ENCODE measurements at places on chromosomes 7 and 10. TPM values are rescaled to one million over a fixed set of nuclear protein-coding genes. Genes with fewer than 3 reads are reported as not detected.

Gene EN2
- total RNA-seq, result 0.31 TPM

Gene LHFPL3
- not detected for total RNA-seq

Gene IFIT3
- total RNA-seq, result 2.2 TPM

Gene LMTK2
- total RNA-seq, result 15.2 TPM

Gene MUC3A
- total RNA-seq, result 0.04 TPM

GRCh38 chr7:151592868-151593486, 73.3 kb upstream of the RHEB start:
- H3K27ac ChIP-seq, result no peak overlapping the region
- DNase-seq, result no peak
- no peaks in the 10 kb centered on the region for H3K4me1 ChIP-seq
- H3K4me3 ChIP-seq, result no peak overlapping the region
- H3K27me3 ChIP-seq, result no peaks in the 10 kb centered on the region
- no peaks in the 10 kb centered on the region for H3K36me3 ChIP-seq

DNA sequence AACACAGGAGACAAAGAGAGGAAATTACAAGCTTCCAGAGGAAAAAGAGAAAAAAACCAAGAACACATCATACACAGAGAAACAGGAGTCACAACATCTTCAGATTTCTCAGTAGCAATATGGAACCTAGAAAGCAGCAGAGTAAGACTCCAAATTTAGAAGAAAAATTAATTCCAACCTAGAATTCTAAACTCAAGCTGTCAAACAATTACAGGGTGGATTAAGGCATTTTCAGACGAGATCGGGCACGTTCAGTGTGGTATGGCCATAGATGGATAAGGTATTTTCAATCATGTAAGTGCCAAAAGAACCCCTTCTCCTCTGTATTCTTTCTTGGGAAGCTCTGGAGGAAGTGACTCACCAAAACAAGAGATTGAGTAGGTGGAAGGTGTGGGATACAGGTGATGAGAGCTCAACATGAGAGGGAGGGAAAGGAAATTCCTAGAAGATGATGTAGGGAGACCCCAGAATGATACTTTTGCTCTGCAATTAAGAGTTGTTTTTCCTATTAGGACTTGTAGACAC, 51.6 kb downstream of the FAM204A start:
- no peaks in the 10 kb centered on the region for H3K27me3 ChIP-seq
- H3K36me3 ChIP-seq, result no peaks in the 10 kb centered on the region
- no peak overlapping the region for H3K4me3 ChIP-seq
- no peaks in the 10 kb centered on the region for H3K4me1 ChIP-seq
- no peak overlapping the region for H3K27ac ChIP-seq
